DMS79 treated with DMSO at 0.1 percent for 48 hours (cell line): ENCODE measurements at places on chromosomes 5 and 9.

GRCh38 chr5:19369048-19369447, 619.0 kb downstream of the CDH18 start:
- no peak for DNase-seq

DNA sequence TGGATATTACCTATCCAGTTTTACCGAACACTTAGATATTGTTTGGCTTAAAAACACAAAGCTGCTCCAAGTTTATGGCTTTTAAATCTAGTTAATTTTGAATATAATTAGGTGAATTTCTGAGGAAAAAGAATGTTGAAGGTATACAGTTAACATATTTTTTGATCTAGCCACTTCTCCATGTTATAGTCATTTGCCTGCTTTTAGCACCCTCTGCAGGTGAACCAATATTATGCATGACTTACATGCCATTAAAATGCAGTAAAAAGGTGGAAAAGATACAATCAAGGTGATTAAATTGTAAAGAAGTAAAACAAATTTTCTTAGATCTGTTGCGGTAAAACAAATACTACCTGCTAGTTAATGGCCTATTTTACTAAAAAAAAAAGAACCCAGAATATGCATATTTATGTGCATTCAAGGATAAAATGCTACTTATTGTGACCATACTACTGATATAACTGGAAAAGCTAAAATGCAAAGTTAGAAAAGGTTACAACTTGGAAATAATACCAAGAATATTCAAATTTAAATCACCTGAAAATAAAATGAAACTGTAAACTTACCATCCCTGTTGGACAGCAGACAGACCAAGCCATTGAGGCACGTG, 132.1 kb downstream of the AP3B1 start:
- DNase-seq: peak; percentile 3

DNA sequence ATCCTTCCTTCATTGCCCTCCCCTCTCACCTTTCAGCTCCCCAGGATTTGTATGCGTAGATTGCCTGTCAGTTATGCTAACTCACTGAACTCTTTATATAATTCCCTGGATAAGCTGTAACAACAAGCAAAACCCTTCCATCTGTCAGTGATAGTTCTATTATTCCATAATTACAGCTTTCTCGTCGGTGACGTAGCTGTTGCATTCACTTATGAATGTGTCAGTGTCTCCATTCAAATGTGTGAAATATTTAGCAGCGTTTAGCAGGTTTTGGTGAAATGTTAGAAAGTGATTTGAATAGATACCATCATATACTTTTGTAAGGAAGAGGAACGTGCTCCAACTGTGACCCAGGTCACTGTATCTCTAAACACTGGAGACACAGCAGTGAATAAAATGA, 45.2 kb downstream of the PIP5K1B start:
- DNase-seq: no peak

- no peak for DNase-seq
These were observed 5.7 kb downstream of the FIBCD1 start for GRCh38 chr9:130933114-130934046.
